ENCODE measurements at places on chromosomes 2 and 18.

DNA sequence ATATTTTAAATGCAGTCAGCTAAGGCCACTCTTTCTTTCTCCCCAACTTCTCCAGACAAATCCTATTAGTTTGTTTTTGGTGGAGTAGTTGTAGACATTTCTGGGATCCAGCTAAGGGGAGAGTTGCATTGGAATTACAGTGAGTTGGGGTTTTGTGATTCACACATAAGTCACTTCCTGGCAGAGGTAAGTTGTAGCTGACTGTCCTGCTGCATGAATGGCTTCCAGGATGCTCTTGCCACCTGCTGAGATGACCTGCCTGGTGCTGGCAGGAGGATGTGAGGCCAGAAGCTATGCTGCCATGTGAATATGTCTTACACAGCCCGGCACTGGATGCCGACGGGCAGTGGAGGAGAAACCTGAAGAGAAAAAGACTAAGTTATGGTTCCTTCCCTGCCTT is 243.7 kb downstream of the TDRD15 start:
- DNase-seq: no peak

- DNase-seq: no peak
Measured at GRCh38 chr2:70868970-70869369, 33.4 kb upstream of the CD207 start.

DNA sequence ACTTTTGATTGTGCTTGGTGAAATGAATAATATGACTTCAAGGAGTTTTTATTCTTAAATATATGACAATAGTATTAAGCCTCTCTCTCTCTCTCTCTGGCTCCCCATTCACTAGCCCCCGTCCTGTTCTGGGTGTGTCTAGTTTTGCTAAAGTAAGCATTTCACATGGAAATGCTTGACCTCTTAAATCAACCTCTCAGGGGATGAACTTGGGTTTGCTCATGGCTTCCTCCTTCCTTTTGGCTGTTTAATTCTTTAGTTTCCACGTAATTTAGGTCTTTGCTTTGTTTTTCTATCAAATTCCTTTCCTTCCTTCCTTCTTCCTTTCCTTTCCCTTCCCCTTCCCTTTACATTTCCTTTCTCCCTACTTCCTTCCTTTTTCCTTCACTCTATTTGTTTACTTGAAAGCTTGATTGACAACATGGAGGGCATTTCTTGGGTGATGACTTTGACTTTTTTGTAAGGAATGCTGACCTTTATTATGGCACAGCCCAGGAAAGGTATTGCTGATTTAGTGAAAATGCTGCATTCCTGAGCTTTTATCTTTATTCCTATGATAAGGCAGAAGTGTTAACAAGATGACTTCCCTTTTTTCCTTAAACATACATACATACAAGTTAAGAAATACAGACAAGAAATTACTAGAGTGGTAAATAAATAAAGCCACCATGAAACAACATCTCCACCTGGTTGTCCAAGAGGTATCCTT is 3.6 kb downstream of the DPP4 start:
- DNase-seq: no peak

DNA sequence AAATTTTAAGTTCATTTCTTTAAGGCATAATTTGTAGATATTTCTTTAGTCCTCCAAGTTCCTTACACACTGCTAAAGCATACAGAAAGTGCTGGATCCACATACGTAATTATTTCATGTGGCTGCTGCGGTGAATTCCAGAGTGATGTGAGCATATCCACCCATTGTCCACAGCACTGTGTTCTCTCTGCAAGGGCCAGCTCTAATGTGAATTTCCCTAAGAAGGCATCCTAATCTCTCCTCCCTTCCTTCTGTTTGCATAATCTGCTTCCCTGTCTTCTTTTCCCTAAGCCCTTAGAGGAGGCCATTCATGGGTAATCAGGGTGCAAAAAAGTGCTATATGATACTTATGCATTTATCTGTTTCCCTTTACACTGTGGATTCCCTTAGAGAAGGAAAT is 57.2 kb downstream of the COBLL1 start:
- DNase-seq: peak; percentile 7

GRCh38 chr18:55228191-55228590 is 268.9 kb upstream of the CCDC68 start:
- DNase-seq: no peak

DNA sequence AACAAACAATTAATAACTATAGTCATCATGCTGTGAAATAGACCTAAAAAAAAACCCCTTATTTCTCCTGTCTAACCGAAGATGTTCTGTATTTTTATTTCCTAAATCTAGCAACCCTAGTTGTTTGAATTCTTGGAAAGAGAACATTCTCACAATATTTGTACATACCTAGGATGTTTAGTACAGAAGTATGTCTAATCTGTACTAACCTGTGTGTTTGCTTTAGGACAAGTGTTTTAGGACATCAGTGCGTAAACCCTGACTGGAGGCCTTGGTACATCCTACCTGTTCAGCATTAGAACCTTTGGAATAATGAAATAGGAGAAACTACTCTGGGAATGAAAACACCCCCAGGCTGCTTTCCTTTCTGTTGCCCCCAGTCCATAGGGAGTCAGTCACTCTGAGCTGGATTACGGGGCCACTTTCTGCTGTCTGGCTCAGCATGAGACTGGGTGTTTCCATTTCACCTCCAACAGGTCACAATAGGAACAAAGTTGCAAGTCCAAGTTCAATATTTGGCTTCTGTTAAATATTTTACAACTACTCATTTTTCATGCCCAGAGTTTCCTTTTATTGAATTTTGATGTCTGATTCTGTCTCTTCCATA is 114.7 kb downstream of the MTX2 start:
- DNase-seq: no peak

GRCh38 chr2:25602333-25602723 is 71.0 kb downstream of the DTNB start:
- no peak for DNase-seq

- DNase-seq: no peak
Measured at GRCh38 chr18:37641573-37641972, 76.0 kb upstream of the CELF4 start.

- DNase-seq: no peak
Measured at GRCh38 chr2:74507926-74508520, 528 bp upstream of the PCGF1 start.

GRCh38 chr2:8232871-8233270 is 449.0 kb upstream of the ID2 start:
- no peak for DNase-seq

Data from iPS-NIHi11 (cell line).